ENCODE measurements at places on chromosomes 12 and 14.

GRCh38 chr14:97878206-97878605 lies 1081.0 kb downstream of the VRK1 start:
- DNase-seq = no peak

DNA sequence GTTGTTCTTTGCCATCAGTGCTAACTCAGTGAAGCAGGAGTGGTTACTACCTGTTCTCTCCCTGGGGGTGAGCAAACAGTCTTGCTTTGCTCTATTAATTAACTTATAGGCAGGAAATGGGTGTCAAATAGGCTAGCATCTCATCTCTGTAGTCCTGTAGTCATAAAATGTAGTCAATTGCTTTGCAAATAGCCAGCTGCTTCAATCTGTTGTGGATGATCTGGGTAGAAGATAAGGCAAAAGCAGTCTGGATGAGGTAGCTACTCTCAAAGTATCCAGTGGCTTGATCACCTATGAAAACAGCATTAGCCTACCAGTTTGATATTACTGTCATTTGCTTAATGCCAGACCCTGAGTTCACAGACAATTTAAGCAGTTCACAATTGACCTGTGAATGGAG lies 369.0 kb upstream of the TMTC1 start:
- no peak for DNase-seq

GRCh38 chr12:131915823-131916222 lies 13.3 kb upstream of the PUS1 start:
- no peak for DNase-seq

DNA sequence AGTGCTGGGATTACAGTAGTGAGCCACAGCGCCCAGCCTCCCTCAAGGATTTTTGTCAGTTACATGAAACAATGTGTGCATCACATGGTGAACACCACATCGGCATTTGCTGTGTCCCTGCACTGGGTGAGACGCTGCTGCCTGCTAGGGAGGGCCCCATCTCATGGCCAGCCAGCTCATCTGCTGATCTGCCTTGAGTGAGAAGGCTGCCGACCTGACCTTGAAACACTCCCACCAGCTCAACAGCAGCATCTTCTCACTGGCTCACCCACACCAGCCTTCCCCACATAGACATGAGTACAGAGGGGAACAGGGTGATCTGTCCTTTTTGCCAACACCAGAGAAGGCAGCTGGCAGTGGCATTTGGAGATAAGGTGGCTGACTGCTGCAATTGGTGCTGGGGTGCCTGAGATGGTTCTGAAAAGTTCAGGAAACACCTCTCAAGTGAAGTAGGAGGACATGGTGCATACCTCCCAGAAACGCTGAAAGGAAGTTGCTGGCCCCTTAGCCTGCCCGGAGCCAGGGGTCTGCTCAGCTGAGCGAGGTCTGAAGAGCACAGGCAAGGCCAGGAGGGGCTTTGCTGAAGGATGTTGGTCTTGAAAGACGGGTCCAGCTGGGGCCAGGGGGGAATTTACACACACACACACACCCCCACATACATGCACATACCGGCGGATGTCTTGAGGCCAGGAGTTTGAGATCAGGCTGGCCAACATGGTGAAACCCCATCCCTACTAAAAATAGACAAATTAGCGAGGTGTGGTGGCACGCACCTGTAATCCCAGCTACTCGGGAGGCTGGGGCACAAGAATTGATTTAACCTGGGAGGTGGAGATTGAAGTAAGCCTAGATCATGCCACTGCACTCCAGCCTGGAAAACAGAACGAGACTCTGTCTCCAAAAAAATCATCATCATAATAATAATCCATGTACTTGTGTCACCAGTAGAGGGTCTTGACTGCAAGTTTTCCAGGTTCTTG lies 14.3 kb upstream of the PPP1R13B start:
- no peak for DNase-seq

DNA sequence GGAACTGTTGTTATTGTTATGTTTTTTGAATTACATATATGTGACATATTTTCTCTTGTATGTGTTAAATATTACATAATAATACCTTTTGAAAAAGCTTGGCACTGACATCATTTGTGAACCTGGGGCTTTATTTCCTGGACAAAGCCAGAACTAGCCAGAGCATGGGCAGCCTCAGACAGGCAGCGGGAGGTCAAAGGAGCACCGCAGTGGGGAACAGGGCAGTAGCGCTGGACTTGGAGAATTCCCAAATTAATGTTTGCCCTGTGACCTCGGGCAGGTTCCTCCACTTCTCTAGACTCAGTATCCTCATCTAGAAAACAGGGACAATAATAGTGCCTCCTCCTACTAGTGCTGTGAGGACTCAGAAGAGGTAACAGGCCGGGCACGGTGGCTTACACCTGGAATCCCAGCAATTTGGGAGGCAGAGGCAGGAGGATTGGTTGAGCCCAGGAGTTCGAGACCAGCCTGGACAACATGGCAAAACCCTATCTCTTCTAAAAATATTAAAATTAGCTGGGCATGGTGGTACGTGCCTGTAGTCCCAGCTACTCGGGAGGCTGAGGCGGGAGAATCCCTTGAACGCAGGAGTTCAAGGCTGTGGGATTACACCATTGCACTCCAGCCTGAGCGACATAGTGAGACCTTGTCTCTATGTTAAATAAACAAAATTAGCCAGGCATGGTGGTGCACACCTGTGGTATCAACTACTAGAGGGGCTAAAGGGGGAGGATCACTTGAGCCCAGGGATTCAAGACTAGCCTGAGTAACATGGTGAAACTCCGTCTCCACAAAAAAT lies 27.3 kb upstream of the ITPK1 start:
- no peak for DNase-seq

DNA sequence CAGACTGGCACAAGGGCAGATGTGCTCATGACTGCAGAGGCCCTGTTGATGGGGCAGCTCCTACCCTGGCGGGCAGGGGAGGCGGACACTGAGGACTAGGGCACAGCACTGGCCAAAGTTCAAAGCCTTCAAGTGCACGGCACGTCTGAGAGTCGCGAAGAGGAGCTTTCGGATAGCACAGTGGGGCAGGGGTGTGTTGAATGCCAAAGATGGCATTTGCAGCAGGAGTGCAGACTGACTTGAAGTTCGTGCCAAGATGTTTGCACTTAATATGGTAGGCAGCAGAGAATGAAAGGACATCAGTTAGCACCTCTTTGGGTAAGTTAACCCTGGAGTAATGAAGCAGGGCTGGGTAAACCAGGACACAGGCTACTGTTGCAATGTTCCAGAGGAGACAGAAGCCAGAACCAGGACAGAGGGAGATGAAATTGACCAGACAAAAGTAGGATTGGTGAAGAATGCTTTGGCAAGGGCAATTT lies 6.7 kb upstream of the EML1 start:
- no peak for DNase-seq

GRCh38 chr12:111160350-111161241 lies 208.3 kb downstream of the PHETA1 start:
- DNase-seq = no peak

Data from foreskin keratinocyte (primary cell).